ENCODE measurements at places on chromosomes 16 and 17.

GRCh38 chr17:28953444-28954118 is 2.3 kb upstream of the PHF12 start:
- DNase-seq: peak; percentile 65

DNA sequence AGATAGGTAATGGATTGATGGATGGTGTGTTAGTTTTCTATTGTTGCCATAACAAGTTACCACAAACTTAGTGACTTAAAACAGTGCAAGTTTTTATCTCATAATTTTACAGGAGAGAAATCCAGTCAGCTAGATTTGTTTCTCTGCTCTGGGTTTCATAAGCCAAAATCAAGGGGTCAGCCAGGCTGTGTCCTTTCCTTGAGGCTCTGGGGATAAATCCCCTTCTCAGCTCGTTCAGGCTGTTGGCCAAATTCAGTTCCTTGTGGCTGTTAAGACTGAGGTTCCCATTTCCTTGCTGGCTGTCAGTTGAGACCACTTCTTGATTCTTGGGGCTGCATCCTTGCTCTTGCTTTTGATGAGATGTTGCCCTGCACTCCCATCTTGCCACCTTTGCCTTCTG is 204.9 kb upstream of the CDH13 start:
- DNase-seq: no peak

GRCh38 chr17:32940706-32941390 is 12.9 kb downstream of the TMEM98 start:
- no peak for DNase-seq

- DNase-seq: no peak
These were observed 89.8 kb downstream of the KATNIP start for GRCh38 chr16:27639561-27640276.

DNA sequence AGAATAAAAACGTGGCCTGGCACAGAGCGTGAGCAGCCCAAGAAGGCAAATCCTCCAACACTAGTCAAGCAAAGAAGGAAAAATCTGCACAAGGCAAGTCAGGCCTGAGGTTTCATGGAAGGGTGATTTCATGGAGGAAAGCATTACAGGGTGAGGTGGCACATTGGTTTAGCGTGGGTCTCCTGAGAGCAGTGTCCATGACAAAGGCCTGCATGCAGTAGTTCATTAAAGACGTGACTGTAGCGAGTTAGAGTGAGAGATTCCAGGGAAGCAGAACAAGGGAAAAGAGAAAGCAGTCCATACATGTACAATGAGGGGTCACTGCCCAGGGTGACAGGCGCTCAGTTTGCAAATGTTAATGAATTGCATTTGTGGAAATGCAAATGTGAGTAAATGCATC is 285.0 kb upstream of the ERCC4 start:
- no peak for DNase-seq

- no peak for DNase-seq
These were observed 486.5 kb downstream of the HS3ST4 start for GRCh38 chr16:26178298-26178697.

GRCh38 chr16:88926374-88926990 is 50.5 kb downstream of the CBFA2T3 start:
- DNase-seq: no peak

- peak; percentile 57 for DNase-seq
These were observed 19.9 kb downstream of the LDHD start for GRCh38 chr16:75096656-75097055.
